ENCODE measurements at places on chromosomes 13 and 19. TPM values are rescaled to one million over a fixed set of nuclear protein-coding genes. Genes with fewer than 3 reads are reported as not detected.

MAST1 gene
- not detected for total RNA-seq

- DNase-seq = no peak
Observed at GRCh38 chr13:48819899-48820298, 155.8 kb upstream of the FNDC3A start.

OR1I1 gene
- total RNA-seq = not detected

TGFB1 gene
- total RNA-seq = 17.6 TPM

WDR83 gene
- 10.1 TPM for total RNA-seq

DNA sequence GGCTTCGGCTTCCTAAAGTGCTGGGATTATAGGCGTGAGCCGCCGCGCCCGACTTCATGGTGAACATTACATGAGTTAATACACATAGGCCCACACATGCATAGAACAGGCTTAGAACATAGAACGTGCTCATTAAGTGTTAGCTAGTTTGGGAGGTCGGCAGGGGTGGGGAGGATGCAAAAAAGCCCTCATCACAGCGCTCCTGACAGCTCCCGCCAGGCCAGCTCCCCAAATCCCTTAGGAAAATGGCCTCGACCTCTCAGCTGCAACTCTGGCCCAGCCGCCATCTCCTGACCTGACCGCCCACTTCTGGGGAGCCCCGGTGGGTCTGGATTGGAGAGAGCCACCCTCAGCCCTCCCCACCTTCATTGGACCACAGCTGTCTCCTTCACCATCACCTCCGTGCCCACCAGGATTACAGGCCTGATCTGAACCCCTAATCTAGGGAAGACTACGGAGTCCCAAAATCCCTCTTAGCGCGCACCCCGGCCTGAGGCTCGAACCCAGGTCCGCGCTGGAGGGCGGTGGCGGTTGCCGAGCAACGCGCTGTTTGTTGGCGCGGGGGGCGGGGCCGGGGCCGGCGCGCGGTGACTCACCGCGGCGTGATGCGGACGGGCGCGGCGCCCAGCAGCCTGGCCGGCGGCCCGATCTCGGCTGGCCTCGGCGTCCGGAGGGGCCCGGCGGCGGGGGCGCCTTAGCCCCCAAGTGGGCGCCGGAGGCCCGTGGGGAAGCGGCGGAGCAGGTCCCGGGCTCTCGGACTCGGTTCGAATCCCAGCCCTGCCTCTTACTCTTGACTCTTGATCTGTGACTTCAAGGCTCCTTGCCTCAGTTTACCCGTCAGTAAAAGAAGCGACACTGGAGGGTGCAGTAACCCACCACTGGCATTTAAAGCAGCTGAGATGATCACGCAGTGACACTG lies 26.7 kb upstream of the NANOS3 start:
- peak; percentile 83 for DNase-seq

ZNF382 gene
- total RNA-seq = 9.8 TPM

- DNase-seq = no peak
Observed at GRCh38 chr13:82802528-82802927, 1079.7 kb downstream of the SLITRK1 start.

IPO5 gene
- total RNA-seq = 58.2 TPM

PSG3 gene
- total RNA-seq = not detected

DPF1 gene
- not detected for total RNA-seq

ZNF765 gene
- 4.2 TPM for total RNA-seq

ERICH4 gene
- not detected for total RNA-seq

DNA sequence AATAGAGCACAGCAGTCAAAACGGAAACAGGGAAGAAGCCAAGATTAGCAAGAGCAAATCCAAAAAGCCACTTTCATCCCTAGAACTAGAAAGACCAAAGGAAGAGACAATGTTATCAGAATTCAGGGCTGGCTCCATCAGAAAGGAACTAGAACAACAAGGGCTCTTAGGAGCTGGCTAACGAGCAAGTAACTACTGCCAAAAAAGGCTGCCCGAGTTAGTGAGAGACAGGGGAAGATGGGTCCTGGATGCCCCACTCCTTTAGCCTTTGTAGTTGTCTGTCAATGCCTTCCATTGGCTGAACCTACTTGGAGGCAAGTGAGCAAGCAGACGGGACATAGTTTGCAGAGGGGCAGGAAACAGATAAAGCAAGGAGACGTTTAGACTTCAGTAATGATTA lies 240.4 kb downstream of the KLF12 start:
- DNase-seq = no peak

IZUMO4 gene
- total RNA-seq = 0.67 TPM

DNA sequence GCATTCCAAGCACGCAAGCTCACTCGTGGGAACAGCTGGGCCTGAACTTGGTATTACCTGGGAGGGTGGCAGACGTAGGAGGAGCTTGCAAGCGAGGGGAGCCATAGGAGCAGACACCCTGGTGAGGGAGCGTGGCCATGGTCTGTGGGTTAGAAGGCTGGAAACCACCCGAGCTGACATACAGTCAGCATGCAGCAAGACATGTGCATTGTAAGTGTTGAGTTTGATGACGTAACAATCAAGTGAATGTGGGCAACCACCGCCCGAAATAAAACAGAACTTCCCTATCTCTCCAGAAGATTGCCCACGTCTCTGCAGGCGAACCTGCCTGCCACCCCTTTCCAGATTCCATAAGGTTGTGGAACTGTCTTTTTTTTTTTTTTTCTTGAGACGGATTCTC lies 26.8 kb downstream of the UBXN6 start:
- DNase-seq = no peak

- no peak for DNase-seq
Observed at GRCh38 chr13:44425815-44426078, 52.1 kb downstream of the SERP2 start.

VSTM2B gene
- total RNA-seq = not detected

DNA sequence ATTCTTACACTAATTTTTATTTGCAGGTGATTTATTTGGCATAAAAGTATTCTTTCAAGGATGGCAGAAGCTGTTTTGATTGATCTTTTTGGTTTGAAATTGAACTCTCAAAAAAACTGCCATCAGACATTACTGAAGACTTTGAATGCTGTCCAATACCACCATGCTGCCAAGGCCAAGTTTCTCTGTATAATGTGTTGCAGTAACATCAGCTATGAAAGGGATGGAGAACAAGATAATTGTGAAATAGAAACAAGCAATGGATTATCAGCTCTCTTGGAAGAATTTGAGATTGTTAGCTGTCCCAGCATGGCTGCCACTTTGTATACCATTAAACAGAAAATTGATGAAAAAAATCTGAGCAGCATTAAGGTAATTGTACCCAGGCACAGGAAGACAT lies 1.2 kb downstream of the LACC1 start:
- DNase-seq = no peak

DNA sequence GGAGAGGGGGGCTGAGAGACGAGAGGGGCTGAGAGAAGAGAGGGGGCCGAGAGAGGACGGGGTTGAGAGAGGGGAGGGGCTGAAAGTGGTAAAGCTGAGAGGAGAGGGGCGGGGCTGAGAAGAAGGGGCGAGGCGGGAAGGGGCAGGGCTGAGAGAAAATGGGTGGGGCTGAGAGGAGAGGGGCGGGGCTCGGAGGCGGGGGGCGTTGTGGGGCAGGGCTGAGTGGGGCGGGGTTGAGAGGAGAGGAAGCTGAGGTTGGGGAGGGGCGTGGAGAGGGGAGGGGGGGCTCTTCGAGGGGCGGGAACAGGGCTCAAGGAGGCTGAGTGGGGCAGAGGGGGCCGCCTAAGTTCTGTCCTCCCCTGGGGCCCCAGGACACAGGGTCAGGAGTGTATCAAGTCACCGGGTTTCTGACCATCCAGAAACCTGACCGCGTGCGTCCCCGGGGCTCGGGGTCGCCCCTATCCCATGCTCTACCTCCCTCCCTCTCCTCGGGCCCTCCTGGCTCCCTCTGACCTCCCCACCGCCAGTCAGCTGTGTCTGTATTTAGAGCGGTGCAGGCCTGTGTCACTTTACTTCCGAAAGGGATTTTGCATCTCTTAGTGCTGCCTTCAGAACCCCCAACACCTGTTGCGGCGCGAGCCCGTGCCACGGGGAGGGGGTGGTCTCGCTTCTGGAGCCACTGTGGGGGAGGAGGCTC lies 38.6 kb upstream of the SEMA6B start:
- no peak for DNase-seq

HRC gene
- 558 TPM for total RNA-seq

NOSIP gene
- total RNA-seq = 62.3 TPM

GJB6 gene
- total RNA-seq = not detected

MAN2B1 gene
- total RNA-seq = 33.7 TPM

DNA sequence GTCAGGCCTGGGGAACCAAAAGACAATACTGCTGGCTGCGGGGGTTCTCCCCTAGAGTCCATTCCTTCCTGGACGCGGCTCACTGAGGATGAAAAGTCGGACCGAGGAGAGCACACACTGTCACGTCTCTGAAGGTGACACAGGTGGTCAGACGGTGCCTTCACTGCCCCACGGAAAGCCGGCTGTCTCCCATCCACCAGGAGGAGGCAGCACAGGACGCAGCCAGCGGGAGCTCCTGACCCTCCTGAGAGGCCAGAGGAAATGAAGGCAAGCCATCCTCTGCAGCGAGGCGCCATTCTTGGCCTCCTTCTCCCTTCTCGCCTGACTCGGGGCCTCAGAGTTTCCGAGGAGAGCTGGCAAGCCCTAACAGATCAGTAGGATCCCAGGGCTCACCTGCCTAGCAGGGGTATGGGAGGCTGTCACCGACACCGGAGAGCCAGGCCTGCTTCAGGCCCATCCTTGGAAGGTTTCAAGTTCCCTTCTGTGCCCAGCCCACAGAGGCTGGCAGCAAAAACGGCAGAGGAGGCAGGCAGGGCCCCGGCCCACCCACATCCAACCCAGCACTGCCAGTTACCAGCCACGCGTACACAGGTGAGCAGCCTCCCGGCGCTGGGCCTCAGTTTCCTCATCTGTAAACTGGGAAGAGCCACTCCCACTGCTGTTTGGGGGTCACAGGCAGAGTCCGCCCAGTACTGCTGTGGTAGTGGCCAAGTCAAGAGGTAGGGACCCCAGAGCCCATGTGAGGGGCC lies 4.5 kb downstream of the REXO1 start:
- no peak for DNase-seq

DNA sequence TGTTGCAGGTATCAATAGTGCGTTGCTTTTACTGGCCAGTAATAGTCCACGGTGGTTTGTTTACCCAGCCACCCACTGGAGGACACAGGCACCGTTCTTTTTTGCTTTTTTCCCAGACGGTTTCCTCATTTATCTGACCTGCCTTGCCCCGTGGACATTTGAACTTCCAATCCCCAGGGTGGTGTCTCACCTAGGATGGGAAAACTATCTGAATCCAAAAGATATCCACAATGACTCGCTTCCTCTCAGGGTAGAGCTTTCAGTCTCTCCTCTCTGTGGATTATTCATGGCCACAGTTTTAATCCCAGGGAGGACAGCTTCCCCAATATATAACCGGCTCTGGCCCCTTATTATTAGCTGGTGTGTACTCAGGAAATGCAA lies 170.8 kb downstream of the FOXO1 start:
- DNase-seq = no peak

RXFP2 gene
- total RNA-seq = not detected

DNA sequence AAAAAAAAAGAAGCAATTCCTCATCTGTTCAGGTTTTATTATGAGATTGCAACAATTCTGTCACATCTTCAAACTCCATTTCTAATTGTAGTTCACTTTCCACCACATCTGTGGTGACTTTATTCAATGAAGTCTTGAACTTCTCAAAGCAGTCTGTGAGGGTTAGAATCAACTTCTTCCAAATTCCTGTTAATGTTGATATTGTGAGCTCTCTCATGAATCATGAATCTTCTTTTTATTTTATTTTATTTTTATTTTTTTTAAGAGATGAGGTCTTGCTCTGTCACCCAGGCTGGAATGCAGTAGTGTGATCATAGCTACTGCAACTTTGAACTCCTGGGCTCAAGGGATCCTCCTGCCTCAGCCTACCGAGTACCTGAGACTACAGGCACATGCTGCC lies 19.6 kb downstream of the ARHGAP35 start:
- DNase-seq = no peak

GRCh38 chr13:41722684-41723535 lies 238.0 kb downstream of the VWA8 start:
- no peak for DNase-seq

- DNase-seq = no peak
Observed at GRCh38 chr13:91762957-91763356, 364.5 kb downstream of the GPC5 start.

GRCh38 chr19:36497001-36497400 lies 7.6 kb upstream of the ZNF566 start:
- no peak for DNase-seq

- no peak for DNase-seq
Observed at GRCh38 chr19:11377237-11377636, 2.8 kb downstream of the SWSAP1 start.

DNA sequence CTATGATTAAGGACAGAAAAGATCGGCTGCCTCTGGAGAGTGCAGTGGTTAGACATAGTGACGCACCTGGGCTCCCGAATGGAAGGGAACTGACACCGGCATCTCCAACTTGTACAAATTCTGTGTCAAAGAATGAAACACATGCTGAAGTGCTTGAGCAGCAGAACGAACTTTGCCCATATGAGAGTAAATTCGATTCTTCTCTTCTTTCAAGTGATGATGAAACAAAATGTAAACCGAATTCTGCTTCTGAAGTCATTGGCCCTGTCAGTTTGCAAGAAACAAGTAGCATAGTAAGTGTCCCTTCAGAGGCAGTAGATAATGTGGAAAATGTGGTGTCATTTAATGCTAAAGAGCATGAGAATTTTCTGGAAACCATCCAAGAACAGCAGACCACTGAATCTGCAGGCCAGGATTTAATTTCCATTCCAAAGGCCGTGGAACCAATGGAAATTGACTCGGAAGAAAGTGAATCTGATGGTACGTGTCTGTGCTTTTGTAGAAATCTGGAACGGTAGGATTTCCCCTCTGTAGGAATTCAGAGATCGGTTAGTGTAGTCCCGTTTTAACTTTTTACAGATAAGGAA lies 16.9 kb downstream of the ERCC5 start:
- DNase-seq = no peak

ZNF534 gene
- total RNA-seq = 0.16 TPM

DNA sequence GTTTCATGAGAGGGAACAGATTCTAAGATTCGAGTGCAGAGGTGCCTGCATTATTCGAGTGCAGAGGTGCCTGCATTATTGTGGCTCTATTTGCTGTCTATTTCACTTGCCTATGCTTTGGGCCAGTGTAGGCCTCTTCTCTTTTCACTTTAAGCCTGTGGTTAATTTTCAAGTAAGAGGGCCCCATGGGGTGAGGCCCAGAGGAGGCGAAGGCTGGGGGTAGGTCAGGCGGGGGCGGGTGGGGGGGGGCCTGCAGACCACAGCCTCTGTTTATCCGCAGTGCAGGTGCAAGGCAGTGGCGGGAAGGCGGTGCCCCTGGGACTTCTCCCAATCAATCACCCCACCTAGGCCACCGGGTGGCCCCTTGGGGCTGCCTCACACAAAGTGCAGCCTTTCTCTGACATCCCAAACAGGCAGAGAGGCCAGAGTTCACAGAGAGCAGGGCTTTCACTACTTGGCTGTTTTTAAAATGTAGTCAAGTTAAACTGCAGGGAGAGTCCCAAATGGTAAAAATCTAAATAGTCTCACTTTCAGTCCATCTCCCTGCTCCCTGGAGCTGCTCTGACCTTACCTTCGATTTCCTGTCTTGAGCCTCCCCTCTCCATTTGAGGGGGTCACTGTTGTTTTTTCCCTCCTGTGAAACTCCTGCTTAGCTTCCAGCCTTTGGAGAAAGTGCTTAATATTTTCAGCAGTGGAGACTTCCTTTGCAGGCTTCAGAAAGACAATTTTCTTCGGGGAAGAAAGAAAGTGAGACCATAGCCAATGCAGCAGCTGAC lies 249.0 kb downstream of the DLEU7 start:
- no peak for DNase-seq

All from right atrium auricular region (tissue), 2 donors.